Esophagus muscularis mucosa (tissue), 4 donors: ENCODE measurements at places on chromosomes 13 and 19. TPM values are rescaled to one million over a fixed set of nuclear protein-coding genes. Genes with fewer than 3 reads are reported as not detected.

GRCh38 chr13:112934078-112934477 is 34.9 kb upstream of the MCF2L start:
- no peak overlapping the region for H3K4me3 ChIP-seq
- H3K36me3 ChIP-seq = no peaks in the 10 kb centered on the region
- peaks cover 7% of the 10 kb centered on the region for H3K27me3 ChIP-seq
- no peak for DNase-seq
- H3K27ac ChIP-seq = no peak overlapping the region
- H3K4me1 ChIP-seq = peaks cover 8% of the 10 kb centered on the region

DNA sequence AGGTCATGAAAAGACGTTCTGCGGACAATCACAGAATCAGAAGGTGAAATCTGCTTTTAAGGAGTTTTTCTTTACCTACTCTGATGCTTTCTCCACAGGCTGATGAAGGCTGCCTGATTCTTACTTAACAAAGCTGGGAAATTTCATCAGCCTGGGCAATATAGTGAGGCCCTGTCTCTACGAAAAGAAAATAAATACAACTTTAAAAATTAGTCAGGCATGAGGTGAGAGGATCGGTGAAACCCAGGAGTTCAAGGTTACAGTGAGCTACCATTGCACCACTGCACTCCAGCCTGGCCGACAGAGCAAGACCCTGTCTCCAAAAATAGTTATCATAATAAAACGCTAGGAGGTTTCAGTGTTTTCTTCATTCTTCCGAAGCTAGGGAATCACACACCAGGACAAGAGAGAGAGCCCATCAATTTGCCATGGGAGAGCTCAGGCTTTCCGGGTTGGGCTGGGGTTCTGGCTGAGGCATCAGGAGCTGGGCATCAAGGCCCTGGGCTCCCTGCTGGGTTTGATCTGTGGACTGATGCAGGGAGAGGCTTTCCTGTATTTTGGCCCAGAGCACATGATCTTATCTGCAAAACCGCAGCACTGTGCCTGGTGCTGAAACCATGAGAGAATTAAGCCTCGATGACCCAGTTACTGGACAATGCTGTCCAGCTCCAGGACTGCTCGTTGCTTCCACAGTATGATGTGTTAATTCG is 25.1 kb upstream of the CEBPG start:
- peaks cover 5% of the 10 kb centered on the region for H3K4me1 ChIP-seq
- H3K27ac ChIP-seq = no peak overlapping the region
- H3K27me3 ChIP-seq = no peaks in the 10 kb centered on the region
- H3K4me3 ChIP-seq = no peak overlapping the region
- no peak for DNase-seq

DNA sequence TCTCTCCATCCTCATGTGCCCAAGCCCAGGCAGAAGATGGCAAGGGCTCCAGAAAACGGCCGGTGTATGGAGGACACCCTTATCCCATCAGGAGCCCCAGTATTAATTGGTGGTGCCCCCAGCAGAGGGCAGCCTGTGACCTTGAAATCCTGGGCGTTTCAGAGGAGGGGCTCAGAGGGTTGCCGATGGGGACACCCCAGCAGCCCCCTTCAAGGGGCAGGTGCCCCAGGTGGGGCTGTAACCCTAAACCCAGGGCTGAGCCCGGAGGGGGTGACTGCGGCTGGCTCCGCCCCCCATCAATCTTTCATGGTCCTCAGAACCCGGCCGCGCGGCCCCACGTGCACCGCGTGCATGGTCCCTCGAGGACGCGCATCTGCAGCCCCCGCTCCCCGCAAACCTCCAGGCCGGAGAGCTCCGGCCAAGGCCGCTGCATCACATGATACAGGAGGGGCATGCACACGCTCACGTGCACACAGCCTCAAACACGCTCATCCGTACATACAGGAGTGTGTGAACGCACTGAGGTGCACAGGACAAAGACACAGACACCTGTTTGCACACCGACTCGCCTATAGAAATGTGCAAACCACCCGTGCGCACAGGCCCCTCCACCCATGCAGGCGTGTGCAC is 949 bp downstream of the RAB3A start:
- peaks cover 35% of the 10 kb centered on the region for H3K36me3 ChIP-seq
- DNase-seq = no peak
- H3K4me3 ChIP-seq = peak overlapping the region; percentile 77
- peaks cover 29% of the 10 kb centered on the region for H3K4me1 ChIP-seq

DNA sequence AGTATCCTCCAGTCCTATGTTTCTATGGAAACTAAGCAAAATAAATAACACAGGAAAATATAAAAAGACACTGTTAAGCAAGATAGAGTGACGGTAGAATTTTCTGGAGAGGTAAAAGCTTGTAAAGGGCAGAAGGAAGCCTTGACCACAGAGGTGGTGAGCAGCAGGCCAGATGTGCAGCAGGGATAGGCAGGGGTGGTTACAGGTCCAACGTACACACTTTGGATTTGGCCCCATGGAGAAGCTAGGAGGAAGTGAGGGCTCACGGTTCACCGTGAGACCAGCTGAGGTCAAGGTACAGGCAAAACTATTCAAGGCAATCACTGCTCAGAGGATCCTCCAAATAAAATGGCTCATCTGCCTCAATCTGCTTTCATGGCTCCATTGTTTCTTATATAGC is 242.8 kb downstream of the B3GLCT start:
- H3K27me3 ChIP-seq = no peaks in the 10 kb centered on the region
- no peaks in the 10 kb centered on the region for H3K4me1 ChIP-seq
- DNase-seq = no peak
- H3K4me3 ChIP-seq = no peak overlapping the region
- no peaks in the 10 kb centered on the region for H3K36me3 ChIP-seq
- no peak overlapping the region for H3K27ac ChIP-seq

DNA sequence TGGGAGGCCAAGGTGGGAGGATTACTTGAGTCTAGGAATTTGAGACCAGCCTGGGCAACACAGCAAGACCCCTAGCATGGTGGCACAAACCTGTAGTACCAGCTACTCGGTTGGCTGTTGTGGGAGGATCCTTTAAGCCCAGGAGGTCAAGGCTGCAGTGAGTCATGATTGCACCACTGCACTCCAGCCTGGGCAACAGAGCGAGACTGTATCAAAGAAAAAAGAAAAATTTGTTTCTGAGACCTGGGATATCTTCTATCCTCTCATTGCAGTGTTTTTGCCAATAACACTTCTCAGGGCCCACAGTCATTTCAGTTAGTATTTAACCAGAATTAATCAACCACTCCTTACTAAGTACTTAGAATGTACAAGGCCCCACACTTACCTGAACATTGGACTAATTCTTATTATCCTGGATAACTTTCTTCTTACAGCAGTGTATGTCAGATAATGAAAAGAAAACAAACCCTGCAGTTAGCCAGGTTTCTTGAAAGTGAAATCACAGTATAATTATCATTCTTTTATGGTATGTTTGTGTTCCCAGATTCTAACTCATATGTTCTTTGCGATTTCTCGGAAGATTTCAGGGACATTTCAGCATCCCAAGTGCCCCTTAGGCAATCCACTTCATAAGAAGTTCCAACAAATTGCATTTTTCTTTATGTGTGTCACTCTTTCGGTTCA is 75.6 kb upstream of the KLF5 start:
- H3K27ac ChIP-seq = no peak overlapping the region
- DNase-seq = no peak
- no peaks in the 10 kb centered on the region for H3K36me3 ChIP-seq
- H3K4me3 ChIP-seq = no peak overlapping the region
- H3K4me1 ChIP-seq = no peaks in the 10 kb centered on the region

DNA sequence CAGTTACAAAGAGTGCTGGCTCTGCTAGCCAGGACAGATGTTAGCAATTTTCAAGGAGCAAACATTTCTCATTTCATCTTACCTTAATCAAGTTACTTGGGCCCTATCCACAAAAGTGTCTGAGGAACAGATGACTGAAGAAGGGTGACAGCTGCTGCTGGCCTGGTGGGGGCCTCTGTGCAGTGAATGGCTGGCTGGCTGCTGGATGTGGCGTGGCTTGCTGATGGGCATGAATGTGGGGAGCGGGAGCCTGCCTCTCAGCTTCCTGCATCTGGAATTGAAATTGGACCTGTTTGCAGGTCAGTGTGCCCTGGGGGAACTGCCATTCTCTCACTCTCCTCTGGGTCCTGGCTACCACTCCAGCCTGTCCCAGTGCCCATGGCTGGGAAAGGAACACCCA is 94.7 kb downstream of the RGCC start:
- H3K27me3 ChIP-seq = peaks cover 5% of the 10 kb centered on the region
- no peak for DNase-seq
- no peaks in the 10 kb centered on the region for H3K36me3 ChIP-seq
- H3K4me1 ChIP-seq = peaks cover 7% of the 10 kb centered on the region
- no peak overlapping the region for H3K27ac ChIP-seq

- H3K36me3 ChIP-seq = peaks cover 27% of the 10 kb centered on the region
- no peak overlapping the region for H3K4me3 ChIP-seq
- DNase-seq = no peak
- no peaks in the 10 kb centered on the region for H3K4me1 ChIP-seq
- H3K27ac ChIP-seq = no peak overlapping the region
Observed at GRCh38 chr19:31275068-31275334, 74.2 kb downstream of the TSHZ3 start.

DNA sequence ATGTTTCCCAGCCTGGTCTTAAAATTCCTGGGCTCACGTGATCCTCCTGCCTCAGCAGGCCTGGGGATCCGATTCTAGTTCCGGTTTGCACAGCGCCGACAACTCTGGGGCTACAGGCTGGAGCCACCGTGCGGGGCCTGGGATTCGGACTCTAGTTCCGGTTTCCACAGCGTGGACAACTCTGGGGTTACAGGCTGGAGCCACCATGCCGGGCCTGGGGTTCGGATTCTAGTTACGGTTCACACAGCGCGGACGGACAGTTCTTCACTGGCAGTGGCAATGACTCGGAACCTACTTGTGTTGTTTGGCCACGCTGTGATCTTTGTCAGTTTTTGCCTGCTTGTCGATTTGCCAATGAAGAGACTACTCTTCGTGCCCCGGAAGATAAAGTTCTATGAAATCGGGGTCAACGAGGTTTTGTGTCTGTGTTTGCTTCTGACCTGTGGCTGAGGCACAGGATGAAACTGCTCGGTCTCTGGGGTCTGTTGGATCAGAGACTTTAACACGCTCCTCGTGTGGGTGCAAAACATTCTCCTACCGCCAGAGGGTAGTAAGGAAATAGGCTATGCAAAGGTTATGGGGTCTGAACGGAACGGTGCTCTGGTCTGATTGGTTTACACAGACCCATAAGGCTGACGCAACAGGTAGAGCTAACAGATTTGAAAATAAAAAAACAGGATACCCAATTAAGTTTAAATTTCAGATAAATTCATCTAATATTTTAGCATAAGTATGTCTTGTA is 12.1 kb upstream of the ZSCAN1 start:
- DNase-seq = no peak
- no peak overlapping the region for H3K4me3 ChIP-seq
- no peaks in the 10 kb centered on the region for H3K27me3 ChIP-seq
- no peaks in the 10 kb centered on the region for H3K4me1 ChIP-seq
- no peak overlapping the region for H3K27ac ChIP-seq
- no peaks in the 10 kb centered on the region for H3K36me3 ChIP-seq

GRCh38 chr19:32407004-32407992 is 1.7 kb downstream of the DPY19L3 start:
- peak; percentile 89 for DNase-seq
- H3K27me3 ChIP-seq = no peaks in the 10 kb centered on the region
- peaks cover 23% of the 10 kb centered on the region for H3K4me1 ChIP-seq
- H3K4me3 ChIP-seq = no peak overlapping the region
- H3K36me3 ChIP-seq = peaks cover 12% of the 10 kb centered on the region
- H3K27ac ChIP-seq = peak overlapping the region; percentile 96

DNA sequence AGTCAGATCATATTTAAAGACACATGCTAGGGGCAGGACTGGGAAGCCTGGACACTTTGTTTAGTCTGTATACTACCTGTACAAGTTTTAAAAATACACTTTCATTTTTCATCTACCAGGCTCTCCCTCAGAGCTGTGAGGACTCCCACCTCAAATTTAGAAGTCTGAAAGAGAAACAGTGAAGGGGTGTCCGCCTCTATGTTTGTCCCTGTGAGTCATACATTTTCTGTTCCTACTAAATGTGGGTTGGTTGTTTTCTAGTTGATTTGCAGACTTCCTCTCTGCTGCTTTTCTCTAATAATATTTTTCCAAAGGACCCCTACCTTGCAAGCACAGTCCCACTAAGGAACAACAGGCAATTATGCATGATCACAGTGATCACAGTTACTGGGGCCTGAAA is 110.5 kb downstream of the ENOX1 start:
- H3K27ac ChIP-seq = no peak overlapping the region
- no peak overlapping the region for H3K4me3 ChIP-seq
- H3K4me1 ChIP-seq = no peaks in the 10 kb centered on the region

- no peak overlapping the region for H3K4me3 ChIP-seq
- H3K36me3 ChIP-seq = no peaks in the 10 kb centered on the region
- no peaks in the 10 kb centered on the region for H3K27me3 ChIP-seq
- H3K27ac ChIP-seq = no peak overlapping the region
- peaks cover 22% of the 10 kb centered on the region for H3K4me1 ChIP-seq
Observed at GRCh38 chr13:47133011-47133445, 236.2 kb upstream of the HTR2A start.

- H3K36me3 ChIP-seq = no peaks in the 10 kb centered on the region
- no peaks in the 10 kb centered on the region for H3K27me3 ChIP-seq
- H3K4me3 ChIP-seq = no peak overlapping the region
- H3K27ac ChIP-seq = no peak overlapping the region
Observed at GRCh38 chr19:31562966-31563612, 213.9 kb upstream of the TSHZ3 start.

- no peaks in the 10 kb centered on the region for H3K4me1 ChIP-seq
- H3K36me3 ChIP-seq = no peaks in the 10 kb centered on the region
- DNase-seq = no peak
Observed at GRCh38 chr13:104584481-104584880, 1518.3 kb upstream of the SLC10A2 start.

DNA sequence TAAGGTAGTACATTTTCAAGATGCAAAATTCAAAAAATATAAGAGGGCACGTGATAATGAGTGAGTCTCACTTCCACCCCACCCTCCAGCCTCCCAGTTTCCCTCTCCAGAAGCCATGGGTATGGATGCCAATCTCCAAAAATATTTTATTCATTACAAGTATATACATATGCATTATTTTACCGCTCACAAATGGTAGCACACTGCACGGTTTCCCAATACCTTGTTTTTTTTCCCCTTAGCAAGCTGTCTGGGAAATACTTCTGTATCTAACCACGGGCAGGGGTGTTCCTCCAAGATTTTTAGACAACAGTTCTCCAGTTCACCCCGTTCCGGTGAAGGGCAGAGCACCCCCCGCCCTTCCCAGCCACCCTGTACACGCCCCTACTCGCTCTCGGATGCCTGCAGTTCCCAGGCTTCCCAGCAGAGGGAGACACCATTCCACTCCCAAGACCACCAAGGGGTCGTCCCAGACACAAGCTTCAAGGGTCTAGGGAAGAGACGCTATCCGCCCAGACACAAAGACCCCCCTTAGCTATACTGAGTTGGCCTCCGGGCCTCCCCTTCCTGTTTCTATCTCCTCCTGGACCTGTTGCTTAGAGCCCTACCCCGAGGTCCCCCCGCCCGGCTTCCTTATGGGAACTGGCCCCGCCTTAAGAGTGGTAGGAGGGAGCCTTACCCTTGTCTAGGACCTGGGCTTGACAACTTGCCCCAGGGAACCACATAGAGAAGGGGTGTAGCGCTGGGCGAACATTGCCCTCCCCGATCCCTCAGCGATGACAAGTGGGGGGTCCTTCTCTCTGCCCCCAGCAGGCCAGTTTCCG is 1.1 kb upstream of the FXYD3 start:
- no peaks in the 10 kb centered on the region for H3K36me3 ChIP-seq
- peaks cover 10% of the 10 kb centered on the region for H3K4me1 ChIP-seq
- peak overlapping the region; percentile 37 for H3K4me3 ChIP-seq
- peak overlapping the region; percentile 62 for H3K27ac ChIP-seq

CLEC17A gene
- total RNA-seq = not detected

SMIM24 gene
- total RNA-seq = not detected

U2AF1L4 gene
- total RNA-seq = 21.3 TPM

MED4 gene
- total RNA-seq = 32.9 TPM

ZNF567 gene
- 6.7 TPM for total RNA-seq

WTIP gene
- 19.1 TPM for total RNA-seq

GAPDHS gene
- total RNA-seq = not detected

UBE2L5 gene
- not detected for total RNA-seq
